ENCODE measurements at places on chromosomes 6 and 20.

DNA sequence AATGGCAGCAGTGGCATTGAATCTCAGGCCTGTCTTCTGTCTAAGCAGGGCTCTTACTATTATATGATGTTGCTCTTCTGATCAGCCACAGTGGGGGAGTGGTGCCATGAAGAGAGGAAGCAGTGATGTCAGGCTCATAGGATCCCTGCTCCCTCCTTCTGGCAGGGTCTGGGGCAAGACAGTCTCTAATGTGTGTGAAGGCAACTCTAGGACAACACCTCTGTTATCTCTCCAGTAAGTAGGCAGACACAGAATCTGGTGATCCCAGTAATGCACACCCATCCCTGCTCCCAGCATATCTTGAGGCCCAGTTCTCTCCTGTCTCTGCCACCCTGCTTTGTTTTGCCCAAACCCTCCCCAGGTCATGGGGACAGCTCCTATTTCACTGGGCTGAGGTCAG is 8.8 kb downstream of the C20orf202 start:
- DNase-seq = no peak

GRCh38 chr6:98787961-98788360 is 46.4 kb upstream of the POU3F2 start:
- no peak for DNase-seq

DNA sequence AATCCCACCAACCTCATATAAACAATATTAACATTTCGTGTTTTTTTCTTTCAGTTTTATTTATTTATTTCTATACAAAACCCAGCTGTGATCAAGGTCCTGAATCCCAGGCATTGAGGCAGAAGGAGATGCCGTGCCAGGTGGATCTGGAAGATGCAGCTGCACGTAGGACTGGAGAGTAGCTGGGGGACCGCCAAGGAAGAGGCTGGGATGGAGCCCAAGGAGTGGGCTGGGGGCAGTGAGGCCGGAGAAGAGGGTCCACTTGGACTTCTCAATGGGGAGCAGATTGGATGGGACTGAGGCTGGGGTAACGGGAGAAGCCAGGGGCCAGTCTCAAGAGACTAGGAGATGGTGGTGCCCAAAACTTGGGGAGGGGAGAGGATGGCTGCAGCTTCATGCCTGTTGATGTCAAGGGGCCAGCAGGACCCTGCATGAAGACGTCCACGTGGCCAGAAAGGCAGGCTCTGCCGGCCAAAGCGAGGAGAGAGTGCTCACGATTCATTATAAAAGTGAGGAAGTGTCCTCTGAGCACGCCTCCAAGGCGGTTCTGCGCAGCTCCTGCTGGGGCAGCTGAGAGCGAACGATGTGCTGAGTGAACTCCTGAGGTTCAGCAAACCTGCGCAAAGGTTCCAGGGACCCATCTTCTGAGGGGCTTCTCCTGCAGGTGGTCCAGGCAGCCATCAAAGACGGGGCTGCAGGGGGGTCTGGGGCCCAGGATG is 110.3 kb downstream of the BMP7 start:
- no peak for DNase-seq

- no peak for DNase-seq
Observed at GRCh38 chr6:170075659-170076223, 215.1 kb downstream of the DLL1 start.

DNA sequence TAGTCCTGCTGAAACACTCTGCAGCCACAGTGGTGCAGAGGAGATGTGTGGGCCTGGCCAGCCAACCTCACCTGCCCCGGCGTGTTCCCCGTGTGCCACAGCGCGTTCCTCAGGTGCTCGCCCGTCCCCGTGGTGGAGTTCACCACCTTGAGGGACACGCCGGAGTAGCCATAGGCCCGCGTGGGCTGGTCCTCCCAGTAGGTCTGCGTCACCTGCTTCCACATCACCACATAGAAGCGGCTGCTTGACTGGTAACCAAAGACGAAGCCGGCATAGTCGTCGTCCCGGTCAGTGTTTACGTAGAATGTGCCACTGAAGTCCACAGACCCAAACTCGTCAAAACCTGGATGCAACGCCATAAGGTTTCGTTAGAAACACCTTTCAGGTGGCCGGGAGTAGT is 31.5 kb downstream of the THBS2 start:
- DNase-seq = no peak

DNA sequence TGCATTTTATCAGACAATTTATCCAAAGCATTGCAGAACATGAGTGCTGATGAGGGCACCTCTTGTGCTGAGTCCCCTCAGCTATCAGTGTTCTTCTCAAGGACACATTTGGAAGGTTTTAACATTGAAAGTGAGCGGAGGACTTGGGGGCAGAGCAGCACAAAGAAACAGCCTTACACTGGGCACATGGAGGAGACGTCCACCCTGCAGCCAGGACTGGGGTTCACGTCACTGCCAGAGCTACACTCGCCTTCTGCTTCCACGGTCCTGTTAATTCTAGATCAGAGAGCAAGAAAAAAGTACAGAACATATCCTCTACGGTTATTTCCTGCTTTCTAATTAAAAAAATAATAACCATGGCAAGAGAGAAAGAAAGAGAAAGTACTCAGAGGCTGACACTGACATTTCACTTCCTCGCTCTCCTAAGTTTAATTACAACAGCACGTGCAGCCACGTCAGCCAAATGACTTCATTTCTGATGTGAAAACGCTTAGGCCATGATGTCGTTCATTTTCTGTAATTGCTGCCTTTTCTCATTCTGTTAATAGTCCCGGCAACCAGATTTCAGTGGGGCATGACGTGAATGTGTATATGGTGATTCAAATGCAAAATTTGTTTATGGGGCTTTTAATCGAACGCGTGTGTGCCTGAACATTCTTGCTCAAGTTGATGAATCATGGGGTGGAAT is 5.1 kb downstream of the PRND start:
- no peak for DNase-seq

DNA sequence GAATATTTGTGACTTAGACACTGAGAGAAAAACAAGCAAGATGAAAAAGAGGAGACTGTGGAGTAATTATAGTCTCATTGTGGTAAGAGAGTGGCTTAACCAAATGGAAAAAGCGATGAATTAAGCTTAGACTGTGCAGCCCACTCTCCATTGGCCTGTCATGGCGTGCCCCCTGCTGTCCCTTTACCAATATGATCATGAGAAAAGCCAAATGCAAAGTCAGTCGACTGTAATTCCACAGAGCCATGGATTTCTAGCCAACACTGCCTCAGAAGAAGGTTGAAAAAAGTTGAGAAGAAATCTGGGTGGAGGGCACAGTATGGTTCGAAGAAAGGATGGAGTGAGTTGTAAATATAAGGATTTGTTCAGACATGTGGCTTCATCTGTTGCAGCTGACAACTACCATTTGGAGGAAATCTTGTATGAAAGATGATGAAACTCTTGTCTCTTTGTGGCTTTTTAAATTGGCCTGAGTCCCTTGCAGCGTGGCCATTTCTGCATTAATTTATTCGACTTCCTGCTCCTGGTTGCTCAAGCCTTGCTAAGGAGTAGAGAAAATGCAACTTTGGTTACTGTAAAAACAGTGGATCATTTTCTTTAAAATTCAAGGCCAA is 251.4 kb downstream of the DOK5 start:
- no peak for DNase-seq

Measured in NCI-H2081 treated with DMSO at 0.1 percent for 48 hours (cell line).